GDM1 (cell line): ENCODE measurements at places on chromosomes 4 and X.

DNA sequence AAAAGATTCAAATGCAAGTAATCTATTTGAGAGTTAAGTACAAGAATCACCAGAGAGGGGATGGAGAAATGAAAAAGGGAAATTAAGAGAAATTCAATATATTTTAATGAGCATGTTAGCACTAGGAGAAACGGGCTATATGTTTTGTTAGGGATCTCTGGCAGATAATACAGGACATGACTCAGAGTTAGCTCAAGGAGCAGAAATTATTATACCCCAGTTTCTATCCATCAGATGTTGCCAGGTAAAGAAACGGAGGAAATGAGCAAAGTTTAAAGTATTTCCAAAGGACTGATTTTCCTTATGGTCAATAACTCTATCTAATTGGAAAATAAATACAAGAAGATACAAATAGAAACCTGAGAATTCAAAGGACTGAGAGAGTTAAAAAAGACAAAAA, 867.6 kb downstream of the TRAM1L1 start:
- DNase-seq = no peak

- DNase-seq = no peak
Measured at GRCh38 chr4:82519776-82520175, 42.0 kb downstream of the TMEM150C start.

DNA sequence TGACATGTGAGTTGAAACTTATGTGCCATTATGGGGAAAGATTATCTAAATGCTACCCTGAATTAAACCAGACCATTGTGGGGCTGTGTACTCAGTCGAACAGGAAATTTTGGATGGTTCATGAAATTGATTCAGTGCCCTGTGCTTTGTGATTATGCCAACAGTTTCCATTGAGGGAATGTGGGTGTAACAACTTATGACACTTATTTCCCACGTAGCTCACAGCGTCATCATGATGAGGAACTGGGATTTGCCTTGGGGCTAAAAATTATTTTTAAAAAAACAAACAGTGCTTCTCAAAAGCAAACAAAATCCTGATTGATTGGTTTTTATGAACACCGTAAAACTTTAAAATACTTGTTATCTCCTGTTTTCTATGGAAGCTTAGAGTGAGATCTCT, 8.3 kb upstream of the CLTRN start:
- DNase-seq = no peak

- no peak for DNase-seq
Measured at GRCh38 chrX:30666094-30666493, 12.9 kb downstream of the GK start.

GRCh38 chrX:77814210-77814609, 28.2 kb upstream of the ATRX start:
- DNase-seq = no peak

DNA sequence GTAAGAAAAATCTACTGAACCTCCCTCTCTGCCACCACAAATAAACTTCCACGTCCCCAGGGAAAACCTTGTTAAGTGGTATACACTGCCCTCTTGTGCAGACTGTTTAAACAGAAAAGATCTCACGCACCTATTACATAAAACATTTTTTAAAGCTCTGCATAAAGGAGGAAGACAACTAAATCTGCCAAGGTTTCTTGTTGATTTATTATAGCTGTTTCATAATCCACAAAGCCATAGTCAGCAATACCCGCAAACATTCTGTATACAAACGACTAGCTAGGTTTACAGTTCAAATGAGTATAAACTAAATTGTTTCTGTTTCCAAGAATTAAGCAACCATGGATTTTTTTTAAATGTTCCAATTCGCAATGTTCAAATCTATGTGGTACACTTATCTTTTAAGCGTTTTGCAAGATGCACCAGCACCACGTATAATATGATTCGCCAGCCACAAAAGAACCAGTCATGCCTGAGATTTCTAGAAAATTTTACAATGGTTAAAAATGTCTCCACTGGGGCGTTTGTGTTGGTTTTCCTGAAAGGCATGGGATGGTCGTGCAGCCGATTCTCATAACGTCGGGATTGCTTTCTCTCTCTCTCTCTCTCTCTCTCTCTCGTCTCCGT, 164.6 kb downstream of the PRKX start:
- DNase-seq = no peak
